ENCODE measurements at places on chromosomes 4 and X.

DNA sequence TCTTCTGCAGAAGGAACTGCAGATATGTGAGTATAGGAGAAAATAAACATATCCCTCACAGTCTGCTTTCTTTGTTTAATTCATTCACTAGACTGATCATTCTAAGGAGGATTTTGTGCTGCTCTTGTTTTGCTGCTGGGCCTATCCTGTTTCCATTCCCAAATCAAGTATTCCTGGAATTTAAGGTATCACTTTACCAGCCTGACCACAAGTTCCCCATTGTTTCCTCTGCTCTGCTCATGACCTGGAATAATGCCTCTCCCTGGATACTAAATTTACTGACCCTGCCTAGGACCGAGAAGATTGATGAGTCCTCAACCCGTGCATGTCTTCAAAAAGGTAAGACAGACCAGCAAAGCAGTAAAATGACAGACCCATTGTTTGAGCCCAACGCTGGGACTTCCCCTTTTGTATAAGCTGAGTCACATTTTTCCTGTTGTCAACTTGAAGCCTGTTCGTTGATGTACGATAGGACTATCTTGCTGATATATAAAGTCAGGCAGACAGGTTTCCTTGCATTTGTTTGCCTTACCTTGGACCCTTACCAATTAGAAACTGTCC lies 85.5 kb upstream of the TET2 start:
- no peak for DNase-seq

DNA sequence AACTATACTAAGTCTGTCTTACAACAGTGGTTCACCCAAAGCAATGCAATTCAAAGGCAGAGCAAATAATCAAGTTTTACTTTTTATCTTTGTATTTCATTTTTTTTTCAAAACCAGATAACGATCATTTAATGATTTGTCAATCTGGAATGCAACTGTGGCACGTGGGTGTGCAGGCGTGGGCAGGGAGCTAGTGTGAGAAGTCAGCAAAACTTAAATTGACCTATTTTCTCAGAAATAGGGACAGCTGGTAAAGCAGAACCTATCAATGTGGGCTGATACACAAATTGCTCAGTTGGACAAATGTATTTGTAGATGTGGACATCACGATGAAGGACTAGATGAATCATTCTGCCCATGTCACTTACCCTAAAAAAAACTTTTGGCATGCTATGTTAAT lies 105.6 kb downstream of the CBLL2 start:
- DNase-seq = no peak

GRCh38 chrX:53481093-53481492 lies 46.9 kb upstream of the HSD17B10 start:
- DNase-seq = no peak

DNA sequence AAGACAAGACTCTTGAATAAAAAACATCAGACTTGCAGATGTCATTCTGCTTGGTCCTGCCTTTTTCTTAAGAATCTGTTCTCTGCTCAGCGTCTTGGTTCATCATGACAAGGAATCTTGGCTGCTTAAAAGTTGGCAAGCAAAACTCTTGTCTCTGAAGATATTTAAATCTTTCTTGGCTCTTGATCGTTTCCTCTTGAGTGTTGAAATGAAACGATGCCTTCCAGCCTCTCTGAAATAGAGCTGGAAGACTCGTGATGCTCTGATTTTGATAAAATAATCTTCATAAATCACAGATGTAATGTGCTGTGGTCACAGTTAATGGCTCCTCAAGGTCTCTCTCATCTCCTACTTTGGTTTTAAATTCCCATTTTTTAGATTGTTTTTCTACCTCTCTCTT lies 39.9 kb upstream of the TMEM192 start:
- DNase-seq = no peak

GRCh38 chr4:19739101-19739651 lies 512.5 kb upstream of the SLIT2 start:
- no peak for DNase-seq

DNA sequence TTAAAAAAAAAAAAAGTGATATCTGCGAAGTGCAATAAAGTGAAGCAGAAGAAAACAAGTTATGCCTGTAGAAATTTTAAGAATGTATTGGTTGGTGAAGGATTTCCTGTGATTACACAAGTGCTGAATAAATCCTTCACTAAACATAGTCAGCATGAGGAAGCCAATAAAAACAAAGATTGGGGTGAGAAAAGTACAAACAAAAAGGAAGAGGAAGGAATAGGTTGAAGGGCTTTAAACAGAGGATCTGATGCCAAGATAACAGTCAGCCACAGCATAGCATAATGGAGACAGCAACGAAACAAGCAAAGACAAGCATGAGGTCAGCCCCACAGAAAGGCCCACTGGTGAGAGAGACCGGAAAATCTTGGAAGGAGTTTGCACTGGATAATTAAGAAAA lies 372.2 kb downstream of the ADAM29 start:
- no peak for DNase-seq

GRCh38 chrX:37678574-37678973 lies 7.0 kb upstream of the XK start:
- no peak for DNase-seq

GRCh38 chrX:14529290-14529989 lies at the start of gene GLRA2:
GLRA2 (plus strand) TSS chrX:14529536; CDS start chrX:14530058, 522 bp downstream.
- DNase-seq = no peak

DNA sequence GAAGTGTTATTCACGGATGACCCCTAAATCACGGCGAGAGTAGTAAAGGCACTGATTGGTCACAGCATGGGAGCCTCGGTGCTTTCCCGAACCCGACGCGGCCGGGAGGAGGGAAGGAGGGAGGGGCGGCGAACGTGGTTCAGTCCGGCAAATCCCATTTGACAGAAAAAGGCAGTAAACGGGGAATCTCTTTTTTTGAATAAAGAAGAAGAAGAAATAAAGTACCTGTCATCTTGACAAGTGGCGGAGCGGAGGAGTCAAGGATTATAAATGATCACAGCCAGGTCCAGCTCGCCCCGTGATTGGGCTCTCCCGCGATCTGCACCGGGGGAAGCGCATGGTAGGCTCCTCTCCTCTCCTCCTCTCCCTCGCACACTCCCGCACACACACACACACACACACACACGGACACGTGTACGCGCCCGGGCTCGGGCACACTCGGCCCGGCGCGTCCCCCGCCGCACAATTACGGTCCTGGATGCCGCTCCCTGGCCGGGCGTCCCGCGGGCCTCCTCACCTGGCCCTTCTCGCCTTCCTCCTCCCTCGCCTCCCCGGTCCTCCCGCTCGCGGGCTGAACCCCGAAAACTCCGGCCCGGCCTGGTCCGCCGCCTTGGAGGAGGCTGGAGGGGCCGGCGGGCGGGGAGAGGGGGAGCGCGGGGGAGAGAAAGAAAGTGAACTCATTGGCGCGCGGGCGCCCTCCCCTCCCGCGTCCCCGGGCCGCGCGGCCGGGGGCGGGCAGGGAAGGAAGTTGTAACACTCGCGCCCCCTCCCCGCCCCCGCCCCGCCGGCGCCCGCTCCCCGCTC lies 99.2 kb upstream of the TENM3 start:
- DNase-seq = no peak

DNA sequence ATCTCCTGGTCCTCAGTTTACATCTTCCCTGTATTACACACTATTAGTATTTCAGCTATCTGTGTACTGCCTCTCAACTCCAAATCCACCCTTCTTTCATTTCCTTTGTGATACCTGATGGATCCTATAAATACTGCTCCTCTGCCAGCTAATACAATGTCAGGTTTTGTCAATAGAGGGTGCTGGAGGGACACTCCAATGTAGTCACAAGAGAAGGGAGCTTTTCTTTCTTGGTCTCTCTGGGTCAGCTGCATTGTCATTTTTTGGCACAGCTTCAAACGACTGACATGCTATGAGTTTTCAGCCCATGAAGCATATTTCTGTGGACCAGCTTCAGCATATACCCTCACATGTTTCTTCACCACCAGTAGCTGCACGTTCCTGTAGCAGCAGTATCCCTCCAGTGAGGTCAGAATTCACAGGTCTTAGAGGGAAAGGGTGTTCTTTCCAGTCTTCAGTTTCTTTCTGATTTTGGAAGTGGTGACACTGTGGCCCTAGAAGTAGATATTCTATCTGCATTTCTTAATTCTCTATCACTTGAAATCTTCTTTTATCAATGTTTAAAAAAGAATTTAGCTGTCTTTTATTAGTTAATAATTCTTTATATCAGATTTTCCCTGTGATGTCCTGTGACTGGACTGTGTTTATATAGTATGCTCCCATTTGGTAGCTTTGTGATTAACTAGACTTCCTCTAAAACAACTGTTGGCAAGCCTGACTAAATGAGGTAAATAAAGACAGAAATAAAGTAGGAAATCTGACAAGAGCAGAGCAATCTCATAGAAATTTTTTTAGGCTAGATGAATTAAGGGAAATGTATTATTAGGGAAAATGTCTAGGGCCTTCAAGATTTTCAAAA lies 60.6 kb downstream of the GABRA2 start:
- no peak for DNase-seq

GRCh38 chr4:41661442-41662076 lies 87.0 kb downstream of the PHOX2B start:
- no peak for DNase-seq

- DNase-seq = no peak
Observed at GRCh38 chrX:27597508-27597907, 7.4 kb downstream of the DCAF8L2 start.

GRCh38 chr4:108415389-108415788 lies 205.0 kb upstream of the RPL34 start:
- no peak for DNase-seq

GRCh38 chr4:141416219-141416618 lies 195.5 kb downstream of the ZNF330 start:
- no peak for DNase-seq

GRCh38 chrX:147736045-147736444 lies 175.7 kb upstream of the FMR1 start:
- DNase-seq = no peak

- DNase-seq = no peak
Observed at GRCh38 chrX:25029288-25029825, 13.6 kb upstream of the ARX start.

DNA sequence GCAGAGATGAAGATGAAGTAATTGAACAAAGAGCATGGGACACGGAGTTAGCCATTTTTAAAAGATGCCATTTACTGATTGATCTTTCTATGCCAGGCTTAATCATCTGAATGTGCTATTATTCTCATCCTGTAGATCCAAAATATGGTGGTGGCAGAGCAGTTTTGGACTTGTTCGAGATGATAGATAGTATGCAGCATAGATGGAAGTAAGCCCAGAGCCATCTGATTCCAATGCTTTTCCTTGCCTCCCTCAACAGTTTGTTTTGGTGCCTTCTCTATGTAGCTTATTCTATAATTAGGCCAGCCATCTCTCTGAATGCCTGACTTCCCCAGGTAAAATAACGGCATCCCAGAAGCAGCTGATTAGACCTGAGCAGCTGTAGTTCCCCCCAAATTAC lies 152.6 kb upstream of the CLNK start:
- DNase-seq = no peak

DNA sequence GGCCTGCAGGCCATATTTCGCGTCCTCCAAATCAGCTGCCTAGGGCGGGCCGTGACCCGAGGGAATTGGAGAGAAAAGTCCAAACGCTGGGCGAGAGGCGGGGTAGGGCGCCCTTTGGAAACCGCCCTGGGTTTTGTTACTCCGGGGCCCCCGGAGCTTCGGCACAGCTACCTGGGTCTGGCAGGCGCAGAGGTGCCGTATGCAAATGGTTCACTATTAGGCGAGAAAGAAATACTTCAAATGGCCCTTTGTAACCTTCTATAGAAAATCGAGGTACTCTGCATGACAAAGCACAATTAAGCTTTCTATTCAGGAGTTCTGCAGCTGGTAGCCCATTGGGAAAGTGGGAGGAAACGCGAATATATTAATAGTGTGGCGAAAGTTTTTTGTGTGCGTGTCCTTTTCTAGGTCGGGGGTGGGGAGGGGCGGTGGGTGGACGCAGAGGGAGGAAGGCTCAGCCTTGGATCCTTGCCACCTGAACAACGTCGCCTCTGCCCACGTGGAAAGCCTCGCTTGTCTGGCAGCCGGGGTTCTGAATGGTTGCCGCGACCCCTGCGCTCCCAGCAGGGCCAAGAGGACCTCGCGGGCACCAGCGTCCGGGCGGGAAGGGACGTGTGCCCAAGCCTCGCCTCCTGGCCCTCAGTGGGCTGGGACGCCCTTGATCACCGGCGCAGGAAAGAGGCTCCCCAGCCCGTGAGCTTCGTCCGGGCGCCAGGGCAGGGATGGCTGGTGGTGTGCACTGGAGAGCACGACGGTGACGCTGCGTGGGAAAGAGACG lies 9.5 kb downstream of the GSX2 start:
- DNase-seq = no peak

- no peak for DNase-seq
Observed at GRCh38 chr4:105548483-105548882, 3.9 kb upstream of the ARHGEF38 start.

- no peak for DNase-seq
Observed at GRCh38 chr4:152820073-152820472, 40.3 kb downstream of the ARFIP1 start.

GRCh38 chr4:48184882-48185281 lies 50.8 kb upstream of the TXK start:
- no peak for DNase-seq

- DNase-seq = no peak
Observed at GRCh38 chrX:114930227-114930626, 87.2 kb downstream of the IL13RA2 start.

DNA sequence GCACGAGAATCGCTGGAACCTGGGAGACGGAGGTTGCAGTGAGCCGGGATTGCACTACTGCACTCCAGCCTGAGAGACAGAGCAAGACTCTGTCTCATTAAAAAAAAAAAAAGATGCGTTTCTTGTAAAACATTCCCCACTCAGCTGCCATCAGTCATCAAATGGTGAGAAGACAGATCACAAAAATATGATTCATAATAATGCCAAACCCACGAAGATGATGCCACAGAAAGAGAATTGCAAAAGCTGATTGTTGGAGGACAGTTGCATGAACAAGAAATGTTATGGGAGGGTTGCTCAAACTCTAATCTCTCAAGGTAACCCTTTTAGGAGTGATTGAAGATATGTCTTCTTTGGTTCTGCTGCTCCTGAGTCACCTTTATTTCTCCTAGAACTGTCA lies 21.4 kb upstream of the SMIM14 start:
- DNase-seq = no peak

GRCh38 chr4:2243681-2244380 lies 1.9 kb upstream of the HAUS3 start:
- DNase-seq = no peak

DNA sequence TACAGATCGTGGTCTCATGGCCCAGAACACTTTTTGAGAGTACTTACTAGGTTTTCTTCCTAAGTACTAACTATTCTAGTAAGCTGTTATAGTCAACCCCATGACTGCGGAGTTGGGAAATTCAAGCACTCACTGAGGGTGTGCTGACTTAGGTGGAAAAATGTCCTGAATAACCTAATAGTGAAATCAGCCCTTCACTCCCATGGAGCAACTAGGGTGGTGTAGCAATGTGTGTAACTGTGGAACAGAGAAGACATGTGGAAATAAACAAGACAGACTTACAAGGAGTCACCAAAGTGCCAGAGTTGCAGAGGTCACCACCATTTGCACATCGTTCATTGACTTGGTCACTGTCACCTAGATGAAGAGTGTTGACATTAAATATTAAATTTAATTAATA lies 12.1 kb upstream of the VSIG4 start:
- no peak for DNase-seq

DNA sequence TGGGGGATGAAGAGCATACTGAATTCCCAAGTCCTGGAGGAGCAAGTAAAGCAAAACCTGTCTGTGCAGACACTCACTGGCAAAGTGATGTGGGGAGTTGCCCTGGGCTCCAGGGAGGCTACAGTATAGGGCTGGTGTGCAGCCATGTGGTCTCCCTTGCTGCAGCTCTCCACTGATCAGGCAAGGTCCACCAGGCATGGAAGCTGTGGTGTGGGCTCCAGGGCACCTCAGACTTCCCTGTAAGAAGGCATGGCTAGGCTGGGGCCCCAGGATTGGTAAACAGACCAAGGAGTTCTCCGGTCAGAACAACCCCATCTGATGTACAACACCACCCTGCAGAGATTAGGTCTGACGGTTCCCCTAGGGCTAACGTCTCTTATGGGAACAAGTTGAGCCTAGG lies 241.9 kb upstream of the NDST4 start:
- no peak for DNase-seq
